ENCODE measurements at places on chromosomes 4 and X.

- DNase-seq = no peak
Measured at GRCh38 chr4:1002631-1003251, 8.7 kb upstream of the FGFRL1 start.

GRCh38 chr4:80207172-80207583 lies 9.9 kb downstream of the PRDM8 start:
- no peak for DNase-seq

GRCh38 chrX:100606753-100607152 lies 22.0 kb downstream of the TNMD start:
- DNase-seq = no peak

DNA sequence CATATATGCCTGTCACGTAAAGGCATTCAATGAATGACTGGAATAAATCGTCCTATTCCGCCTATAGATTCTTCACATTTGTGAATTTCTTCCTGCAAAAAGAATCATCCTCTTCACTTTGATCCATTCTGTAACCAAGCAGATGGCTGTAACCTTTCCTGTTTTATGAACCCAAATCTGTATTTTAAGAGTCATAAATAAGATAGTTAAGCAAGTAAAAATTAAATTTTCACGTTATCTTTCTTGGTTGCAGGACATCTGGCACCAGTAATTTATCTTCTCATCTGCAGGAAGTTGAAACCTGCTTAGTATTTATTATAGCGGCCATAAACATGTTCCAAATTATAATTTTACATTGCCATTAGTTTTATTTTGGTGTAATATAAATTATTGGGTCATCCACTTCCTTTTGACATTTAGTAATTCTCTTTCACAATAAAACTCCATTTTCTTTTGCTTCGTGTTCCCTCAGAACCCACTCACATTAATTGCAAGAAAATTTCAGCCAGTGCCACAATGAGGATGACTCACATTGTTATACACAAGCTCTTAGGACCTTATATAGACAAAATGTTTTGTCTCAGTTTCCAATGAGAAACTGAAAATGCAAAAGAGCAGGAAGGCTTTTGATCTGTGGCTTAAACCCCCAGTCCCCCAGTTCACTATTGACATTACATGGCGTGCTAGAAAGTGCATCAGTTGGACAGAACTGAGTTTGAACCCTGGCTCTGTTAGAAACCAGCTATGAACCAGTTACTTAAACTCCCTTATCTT lies 51.1 kb downstream of the TMEM156 start:
- no peak for DNase-seq
